Activated naive CD4-positive, alpha-beta T cell (primary cell): ENCODE measurements at places on chromosomes 3 and 15.

DNA sequence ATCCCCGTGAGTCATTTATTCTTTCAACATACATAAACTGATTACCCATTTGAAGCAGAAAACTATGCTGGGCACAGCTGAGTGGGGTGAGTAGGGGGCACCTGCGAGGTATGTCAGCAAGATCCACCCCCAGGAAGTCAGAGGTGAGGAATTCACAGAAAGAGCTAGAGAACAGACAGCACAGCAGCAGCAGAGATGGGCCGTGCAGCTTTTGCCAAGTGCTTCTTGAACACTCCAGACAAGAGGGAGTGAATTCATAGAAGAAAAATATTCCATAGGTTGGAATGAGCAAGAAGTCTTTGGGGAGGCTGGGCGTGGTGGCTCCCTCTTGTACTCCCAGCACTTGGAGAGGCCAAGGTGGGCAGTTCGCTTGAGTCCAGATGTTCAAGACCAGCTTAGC is 9.4 kb upstream of the ADCY5 start:
- no peak for DNase-seq

DNA sequence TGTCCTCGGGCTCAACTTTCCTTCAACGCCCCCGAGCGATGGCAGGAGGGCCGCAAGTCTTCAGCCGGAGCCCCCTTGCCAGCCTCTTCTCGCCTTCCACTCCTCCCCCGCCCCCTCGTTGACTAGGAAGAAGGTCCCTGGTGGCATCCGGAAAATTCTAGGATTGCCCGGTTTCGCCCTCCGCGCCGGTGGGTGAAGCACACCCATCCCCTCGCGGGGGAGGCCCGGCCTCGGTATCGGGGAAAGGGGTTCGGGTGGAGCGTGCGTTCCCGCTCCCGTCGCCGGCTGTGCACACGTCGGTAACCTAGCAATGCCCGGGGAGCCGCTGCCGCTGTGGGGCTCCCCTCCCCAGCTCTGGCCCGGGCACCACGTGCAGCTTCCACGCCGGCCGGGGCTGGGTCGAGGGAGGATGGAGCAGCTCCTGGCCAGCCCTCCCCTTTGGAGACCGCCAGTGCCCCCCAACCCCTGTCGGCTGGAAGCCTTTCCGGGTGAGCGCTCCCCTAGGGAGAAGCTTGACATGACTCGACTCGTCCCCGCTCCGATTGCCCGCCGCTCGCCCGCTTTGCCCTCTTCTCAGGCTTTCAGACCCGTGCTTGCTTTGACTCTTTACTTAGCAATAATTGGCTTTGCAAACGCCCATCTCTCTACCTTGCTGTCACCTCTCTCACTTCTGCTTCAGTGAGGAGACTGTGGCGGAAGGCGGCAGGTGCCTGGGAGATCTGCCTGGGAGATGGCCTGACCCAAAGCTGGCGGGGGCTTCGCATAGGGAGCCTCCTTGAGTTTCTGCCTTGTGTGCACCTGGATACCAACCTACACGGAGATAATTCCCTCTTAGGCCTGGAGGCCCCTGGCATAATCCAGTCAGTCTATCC is 1.3 kb downstream of the CACNA1D start:
- DNase-seq = no peak

- DNase-seq = no peak
Measured at GRCh38 chr3:9685216-9686049, 18.2 kb upstream of the CPNE9 start.

DNA sequence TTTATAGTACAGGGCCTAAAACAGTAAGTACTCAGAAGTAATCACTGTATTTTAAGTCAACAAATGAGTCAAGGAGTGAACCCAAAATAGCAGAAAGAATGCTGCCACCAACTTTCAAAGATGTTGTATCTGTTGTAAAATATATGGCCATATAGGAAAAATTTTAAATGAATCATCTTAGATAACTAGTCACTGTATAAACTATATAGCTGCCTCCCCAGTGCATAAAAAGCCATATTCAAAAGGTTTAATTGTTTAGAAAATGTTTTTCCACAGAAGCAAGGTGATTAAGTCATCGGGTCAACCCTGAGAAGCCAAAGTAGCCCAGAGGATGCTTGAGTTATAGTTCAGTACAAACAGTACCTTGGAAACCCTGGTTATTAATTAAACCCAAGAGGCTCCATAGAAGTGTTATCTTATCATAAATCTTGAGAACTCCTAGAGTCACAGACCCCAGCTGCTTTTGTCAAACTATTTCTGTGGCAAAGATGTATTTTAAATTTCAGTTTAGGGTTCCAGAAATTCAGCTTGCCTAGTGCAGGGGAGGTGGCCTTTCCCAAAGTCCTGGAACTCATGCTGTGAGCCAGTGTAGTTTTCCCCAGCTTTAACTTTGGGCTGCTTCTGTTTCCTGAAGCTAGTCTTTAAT is 39.2 kb downstream of the MBNL1 start:
- DNase-seq = no peak

DNA sequence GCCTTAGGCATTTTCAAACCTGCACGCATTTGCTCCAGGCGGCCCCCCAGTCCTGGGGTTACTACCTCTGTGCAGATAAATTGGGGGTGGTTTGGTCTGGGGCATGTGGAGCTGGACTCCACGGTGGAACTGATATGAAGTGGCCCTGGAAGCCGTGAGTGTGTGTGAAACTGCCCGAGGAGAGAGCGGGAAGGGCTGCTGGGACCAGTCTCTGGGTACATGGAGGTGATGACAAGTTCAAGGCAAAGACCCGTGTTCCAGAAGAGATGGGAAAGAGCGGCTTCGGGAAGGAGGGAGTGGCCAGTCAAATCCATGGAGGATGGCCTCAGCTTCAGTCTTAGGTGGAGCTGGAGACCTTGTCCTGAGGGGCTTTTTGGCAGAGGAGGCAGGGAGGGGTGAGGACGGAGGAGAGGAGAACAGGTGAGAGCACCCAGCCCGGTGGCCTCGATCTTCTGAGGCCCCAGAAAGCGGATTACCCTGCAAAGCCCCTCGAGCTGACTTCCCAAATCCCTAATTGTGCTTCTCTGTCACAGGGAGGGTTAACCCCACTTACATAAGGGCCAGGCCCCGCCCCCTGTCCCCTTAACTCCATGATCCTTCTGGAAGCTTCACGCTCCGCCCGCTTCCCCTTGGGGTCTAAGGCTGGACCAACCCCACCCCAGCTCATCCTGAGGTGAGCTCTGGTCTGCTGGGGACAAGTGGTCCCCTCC is 1.9 kb upstream of the NR2E3 start:
- DNase-seq = no peak

DNA sequence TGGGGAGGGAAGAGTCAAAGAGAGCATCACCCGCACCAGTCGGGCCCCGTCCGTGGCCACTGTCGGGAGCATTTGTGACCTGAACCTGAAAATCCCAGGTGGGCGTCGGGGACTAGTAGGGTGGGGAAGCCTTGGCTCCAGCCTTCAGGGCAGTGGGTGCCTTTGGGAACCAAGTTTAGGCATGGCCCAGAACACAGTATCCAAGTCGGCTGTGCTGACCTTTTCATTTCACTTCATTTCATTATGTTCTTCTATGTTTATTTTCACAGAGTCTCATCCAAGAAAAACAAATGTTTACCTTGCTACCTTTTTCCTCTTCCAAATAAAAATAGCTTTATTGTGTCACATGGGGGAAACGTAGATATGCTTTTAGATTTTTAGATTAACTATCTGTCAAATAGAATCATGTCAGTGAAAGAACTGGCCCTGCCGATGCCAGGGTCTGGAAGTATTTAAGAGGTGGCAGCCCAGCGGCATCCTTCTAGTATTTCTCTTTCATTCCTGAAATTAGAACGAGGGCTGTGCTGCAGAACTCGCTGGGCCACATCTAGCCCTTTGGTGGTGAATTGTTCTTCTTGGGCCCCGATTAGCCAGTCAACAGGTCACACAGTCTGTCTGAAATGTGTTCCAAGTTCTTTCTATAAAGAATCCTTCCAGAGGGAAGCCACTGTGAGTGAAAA is 60.5 kb downstream of the DNASE1L3 start:
- no peak for DNase-seq

GRCh38 chr15:57364282-57365007 is 11.9 kb upstream of the CGNL1 start:
- no peak for DNase-seq

DNA sequence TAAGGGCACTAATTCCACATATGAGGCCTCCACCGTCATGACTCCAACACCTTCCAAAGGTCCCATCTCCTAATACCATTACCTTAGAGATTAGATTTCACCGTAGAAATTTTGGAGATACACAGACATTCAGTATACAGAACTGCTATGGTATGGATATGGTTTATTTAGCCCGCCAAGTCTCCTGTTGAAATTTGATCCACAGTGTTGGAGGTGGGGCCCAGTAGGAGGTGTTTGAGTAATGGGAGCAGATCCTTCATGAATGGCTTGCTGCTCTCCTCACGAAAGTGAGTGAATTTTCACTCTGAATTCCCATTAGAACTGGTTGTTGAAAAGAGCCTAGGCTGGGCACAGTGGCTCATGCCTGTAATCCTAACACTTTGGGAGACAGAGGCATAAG is 7.4 kb downstream of the MKRN3 start:
- no peak for DNase-seq

DNA sequence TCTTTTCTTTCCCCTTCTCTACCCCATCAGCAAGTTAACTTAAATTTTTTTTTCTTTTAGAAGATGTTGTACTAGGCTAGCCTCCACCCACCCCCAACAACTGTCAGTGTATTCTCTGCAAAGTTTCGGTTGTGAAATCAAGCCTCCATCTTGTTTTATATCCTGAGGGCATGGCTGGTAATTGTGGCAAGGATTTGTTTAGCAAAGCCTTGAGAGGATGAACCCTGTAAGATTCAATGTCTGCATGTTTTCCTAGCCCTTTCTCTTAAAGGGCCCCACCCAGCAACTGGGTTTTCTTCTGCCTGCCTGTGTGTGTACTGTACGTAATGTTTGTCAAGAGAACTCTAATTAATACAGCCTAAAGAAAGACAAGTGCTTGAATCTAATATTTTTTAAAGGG is 475.3 kb downstream of the FHIT start:
- DNase-seq = no peak

GRCh38 chr3:17394541-17395155 is 347.8 kb downstream of the TBC1D5 start:
- no peak for DNase-seq

DNA sequence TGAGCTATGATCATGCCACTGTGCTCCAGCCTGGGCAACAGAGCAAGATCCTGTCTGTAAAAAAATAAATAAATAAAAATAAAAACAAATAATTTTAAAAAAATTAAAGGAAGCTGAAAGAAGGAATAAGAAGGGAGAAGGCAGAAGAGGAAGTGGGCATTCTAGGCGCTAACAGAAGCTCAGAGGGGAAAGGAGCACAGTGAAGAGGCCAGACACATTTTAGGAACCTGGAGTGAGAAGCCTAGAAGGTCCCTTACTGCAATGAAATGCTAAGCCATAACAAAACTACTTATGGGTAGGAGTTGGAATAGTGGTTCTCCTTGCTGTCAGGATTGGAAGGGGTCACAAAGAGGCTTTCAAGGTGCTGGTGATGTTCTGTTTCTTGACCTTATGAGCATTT is 64.0 kb downstream of the ITGB5 start:
- DNase-seq = no peak

- no peak for DNase-seq
Measured at GRCh38 chr15:40721701-40722100, 26.7 kb downstream of the RAD51 start.

DNA sequence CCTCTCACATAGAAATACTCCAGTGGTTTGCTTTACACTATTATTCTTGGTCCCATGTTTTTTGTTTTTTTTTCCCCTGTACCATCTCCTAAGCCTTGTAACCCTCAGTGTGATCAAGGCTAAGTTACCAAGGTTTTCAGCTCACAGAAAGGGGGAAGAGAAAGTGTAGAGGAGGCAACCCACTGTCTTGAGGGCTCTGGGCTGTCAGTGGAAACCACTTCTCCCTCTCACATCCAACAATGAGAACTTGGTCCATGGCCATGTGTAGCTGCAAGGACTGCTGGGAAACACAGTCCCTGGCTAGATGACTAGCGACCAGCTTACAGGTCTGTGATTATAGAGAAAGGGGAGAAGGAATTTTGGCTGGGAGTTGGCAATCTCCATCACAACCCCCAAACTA is 30.3 kb downstream of the GPD1L start:
- DNase-seq = no peak

DNA sequence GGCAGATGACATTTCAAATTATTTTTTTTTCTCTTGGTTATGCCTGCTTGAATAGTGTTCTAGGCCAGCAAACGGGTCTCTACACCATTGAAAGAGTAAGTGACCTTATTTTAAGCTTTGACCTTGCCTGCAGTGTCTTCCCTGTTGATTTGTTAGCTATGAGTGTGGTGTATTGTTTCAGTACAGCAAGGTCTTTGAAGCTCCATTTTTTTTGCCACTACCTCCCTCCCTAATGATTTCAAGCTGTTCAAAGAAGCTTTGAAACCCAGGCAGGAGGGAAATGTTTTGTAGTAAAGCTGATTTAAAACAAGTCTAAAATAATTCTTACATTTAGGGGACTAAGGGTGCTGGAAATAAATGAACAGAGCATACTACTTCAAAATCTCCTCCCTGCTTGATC is 1249.8 kb downstream of the ROBO1 start:
- no peak for DNase-seq

DNA sequence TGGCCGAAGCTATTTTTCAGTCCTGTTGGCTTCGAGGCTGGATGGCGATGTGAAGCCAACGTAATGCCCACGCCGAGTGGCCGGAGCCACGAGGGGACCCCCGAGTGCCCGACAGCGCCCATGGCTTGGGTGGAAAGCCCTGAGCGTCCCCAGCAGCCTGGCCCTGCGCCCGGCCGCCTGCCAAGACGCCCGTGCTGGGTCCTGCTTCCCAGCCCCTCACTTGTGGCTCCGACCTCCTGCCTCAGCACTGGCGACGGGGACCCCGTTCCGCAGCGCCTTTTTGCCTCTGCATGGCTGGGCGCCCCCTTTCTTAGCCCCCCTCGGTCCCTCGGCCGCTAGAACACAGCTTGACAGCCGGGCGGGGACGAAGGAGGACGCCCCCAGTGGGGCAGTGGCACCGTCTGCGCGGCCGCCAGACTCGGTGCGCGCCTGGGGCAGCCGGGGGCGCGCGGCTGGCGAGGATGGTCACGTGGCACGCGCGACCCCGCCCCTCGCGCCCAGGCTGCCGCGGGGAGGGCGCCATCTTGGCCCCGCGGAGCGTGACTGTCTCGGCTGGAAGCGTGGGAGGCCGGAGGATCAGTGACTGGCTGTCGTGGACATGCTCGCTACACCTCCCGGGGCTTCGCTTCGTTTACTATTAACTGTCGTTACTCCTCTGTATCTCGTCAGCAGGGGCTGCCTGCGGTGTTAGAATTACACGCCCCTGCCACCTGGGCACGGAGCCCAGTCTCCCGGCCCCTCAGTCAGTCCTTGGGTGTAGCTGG is 626 bp upstream of the GPR176 start:
- peak; percentile 43 for DNase-seq

DNA sequence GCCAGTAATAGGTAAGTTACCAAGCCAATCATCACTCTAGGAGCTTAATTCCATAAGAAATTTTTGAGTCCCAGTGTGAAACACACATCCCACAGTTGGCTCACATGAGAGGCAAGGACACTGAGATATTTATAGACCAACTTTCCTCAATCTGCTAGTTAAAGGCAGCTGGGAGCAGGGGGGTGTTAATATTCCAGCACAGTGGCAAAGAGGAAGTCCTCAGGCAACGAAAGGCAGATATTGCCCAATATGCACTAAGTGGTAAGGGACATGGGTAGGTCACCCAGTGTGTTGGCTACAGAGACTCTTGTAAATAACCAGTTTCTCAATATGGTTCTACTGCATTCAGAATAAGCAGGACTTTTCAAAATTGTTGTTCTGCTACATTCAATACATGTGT is 61.0 kb downstream of the TOP2B start:
- no peak for DNase-seq

- DNase-seq = no peak
Measured at GRCh38 chr3:30610702-30611368, 4.4 kb downstream of the TGFBR2 start.
